SW480 (cell line): ENCODE measurements at places on chromosomes 12 and 14.
A peak's percentile ranks its signal among the peaks of the same experiment; 100 is the strongest.

DNA sequence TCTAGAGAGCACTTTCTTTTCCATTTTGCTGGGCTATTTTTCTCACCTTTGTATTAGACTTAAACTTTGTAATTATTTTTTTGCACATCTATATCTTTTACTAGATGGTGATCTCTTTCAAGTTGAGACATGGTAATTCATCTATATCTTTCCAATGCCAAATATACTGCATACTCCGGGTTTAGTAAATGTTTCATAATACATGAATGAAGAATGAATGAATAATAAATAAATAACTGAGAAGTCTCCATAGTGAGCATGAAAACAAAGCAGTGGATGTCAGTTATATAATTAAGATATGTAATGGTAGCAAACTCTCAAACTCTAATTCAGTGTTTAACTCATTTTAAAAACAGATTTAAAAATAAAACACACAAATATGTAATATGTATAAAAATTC, 342.5 kb upstream of the KITLG start:
- DNase-seq: no peak

- DNase-seq: no peak
These were observed 49.5 kb downstream of the RBMS2 start for GRCh38 chr12:56571121-56571520.

GRCh38 chr14:97707603-97708002, 910.4 kb downstream of the VRK1 start:
- DNase-seq: no peak

DNA sequence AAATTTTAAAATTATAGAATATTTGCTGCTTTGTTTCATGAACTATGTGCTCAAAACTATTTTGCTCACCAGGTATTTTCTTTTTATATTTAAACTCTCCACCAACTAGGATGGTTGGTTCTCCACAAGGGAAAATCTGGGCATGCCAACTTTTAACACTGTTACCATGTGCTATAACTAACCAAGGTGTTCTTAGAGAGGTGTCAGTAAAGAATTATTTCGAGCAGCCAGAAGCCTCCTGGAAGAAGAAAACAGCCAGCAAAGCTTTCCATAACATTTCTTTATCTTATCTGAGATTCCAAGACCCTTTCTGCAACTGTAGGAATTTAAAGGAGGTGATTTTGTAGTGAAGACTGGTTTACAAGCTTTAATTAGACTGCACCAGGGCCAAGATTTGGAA, 97.3 kb downstream of the PRICKLE1 start:
- DNase-seq: no peak

- no peak for DNase-seq
These were observed 64.6 kb downstream of the KIF21A start for GRCh38 chr12:39378341-39378740.

GRCh38 chr12:129701631-129702101, 202.2 kb downstream of the TMEM132D start:
- no peak for DNase-seq

DNA sequence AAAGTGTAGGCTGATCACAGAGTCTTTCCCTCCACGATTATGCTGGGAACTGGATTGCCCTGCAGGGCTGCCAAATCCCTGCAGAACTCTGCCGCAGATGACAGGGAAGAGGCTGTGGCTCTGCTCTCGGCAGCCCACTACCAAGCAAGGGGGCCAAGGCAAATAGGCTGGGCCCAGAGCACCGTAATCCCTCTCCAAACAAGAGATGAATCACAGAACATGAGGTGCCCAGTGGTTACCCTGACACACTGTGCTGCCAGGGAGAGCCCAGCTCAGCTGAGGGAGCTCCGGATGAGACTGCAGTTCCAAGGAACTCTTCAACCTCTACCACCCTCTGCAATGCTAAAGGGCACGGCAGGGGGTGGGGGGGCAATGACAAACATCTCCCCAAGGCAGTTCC, 33.9 kb downstream of the STON2 start:
- no peak for DNase-seq

GRCh38 chr12:91993287-91994017, 152.2 kb downstream of the BTG1 start:
- no peak for DNase-seq

DNA sequence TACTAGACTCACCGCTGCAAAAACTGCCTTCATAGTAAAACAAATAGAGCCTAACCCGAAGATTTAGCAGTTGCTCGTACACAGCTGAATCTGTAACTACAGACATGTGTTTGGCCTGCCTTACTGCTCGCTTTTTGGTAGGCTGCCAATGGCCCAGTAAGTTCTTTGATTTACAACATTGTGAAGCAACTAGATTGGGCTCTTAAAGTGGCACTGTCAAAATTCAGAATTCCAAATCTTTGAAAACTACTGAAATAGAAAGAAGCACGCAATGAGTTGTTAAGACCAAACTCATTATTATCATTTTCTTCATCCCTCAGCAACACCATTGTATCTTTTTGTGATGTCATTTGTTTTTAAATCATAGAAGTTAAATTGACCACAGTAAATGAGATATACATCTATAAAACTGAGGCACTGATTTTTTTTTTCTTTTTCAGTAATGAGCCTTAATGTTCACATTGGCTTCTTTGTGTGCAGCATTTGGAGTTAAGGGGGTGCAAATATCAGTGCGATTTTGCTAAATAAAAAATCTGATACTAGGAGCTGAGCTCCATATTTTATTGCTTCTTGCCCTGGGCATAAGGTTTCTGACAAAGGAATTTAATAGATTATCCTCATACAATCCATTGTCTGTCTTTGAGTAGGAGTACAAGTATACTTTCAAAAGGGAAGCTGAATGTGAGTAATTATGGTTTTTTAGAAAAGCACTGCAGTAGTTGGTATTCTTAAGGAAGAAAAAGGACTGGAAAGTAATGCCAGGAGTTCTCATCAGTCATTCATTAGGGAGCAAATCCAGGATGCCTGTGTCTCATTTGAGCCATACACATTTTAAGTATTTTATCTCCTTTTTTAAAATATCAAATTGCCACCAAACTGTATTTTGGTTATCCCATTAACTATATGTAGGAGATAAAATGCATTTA, 138.5 kb downstream of the KICS2 start:
- DNase-seq: no peak

GRCh38 chr12:57759360-57759980, 4.6 kb downstream of the MARCHF9 start:
- peak; percentile 66 for DNase-seq

DNA sequence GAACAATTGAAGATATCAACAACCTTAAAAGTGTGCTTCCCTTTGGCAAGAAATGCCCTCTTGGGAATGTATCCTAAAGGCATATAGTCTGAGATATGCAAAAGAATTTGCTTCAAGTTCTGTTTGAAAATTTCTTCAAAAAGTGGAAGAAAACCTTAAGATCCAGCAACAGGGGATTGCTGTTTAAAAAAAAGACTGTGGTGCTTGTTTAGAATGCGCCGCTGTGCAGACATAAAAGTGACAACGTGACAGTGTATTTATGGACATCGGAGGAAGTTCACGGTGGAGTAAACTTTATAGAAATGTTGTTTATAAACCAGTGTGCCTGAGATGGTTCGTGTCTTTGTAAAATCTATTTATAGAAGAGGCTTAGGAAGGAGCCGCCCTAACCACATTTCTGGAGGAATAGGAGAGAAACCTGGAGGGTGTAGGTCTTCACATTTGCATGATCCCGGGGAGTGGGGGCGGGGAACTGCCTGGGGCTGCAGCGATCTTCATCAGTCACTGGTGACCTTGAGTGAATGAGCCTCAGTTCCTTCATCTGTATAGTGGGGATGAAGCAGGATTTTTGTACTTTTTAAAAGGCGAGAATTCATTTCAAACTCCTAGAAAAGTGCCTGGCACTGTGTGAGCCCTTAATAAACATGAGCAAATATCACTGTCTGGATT, 27.5 kb downstream of the ADGRD1 start:
- no peak for DNase-seq

- peak; percentile 59 for DNase-seq
These were observed 450 bp downstream of the BLTP3B start for GRCh38 chr12:100141998-100142850.
